ENCODE measurements at places on chromosomes 1 and 21.

GRCh38 chr1:244435562-244436205 is 16.0 kb downstream of the ADSS2 start:
- DNase-seq, result peak; percentile 48

GRCh38 chr1:51506537-51506936 is 12.5 kb downstream of the EPS15 start:
- no peak for DNase-seq

GRCh38 chr1:35727434-35728040 is 8.9 kb upstream of the C1orf216 start:
- no peak for DNase-seq

DNA sequence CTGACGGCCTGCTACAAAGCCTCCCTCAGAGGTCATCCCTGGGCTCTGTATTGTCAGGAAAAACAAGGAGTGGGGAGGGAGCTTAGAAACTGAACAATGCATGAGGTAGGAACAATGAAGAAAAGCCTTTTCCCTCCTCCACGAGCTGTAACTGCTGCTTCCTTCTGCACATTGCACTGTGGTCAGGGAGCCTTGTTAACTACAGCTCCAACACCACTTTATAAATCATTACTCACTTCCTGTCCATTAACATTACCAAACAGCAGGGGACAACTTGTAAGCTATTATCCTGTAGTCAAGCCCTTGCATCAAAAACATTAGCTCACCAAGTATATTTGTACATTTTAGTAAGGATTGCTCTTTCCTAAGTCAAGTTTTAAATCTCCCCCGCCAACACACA is 336.0 kb upstream of the NR5A2 start:
- no peak for DNase-seq

GRCh38 chr1:228903434-228904071 is 168.3 kb downstream of the RHOU start:
- no peak for DNase-seq

- DNase-seq, result no peak
These were observed 85.0 kb upstream of the AK4 start for GRCh38 chr1:65063025-65063424.

DNA sequence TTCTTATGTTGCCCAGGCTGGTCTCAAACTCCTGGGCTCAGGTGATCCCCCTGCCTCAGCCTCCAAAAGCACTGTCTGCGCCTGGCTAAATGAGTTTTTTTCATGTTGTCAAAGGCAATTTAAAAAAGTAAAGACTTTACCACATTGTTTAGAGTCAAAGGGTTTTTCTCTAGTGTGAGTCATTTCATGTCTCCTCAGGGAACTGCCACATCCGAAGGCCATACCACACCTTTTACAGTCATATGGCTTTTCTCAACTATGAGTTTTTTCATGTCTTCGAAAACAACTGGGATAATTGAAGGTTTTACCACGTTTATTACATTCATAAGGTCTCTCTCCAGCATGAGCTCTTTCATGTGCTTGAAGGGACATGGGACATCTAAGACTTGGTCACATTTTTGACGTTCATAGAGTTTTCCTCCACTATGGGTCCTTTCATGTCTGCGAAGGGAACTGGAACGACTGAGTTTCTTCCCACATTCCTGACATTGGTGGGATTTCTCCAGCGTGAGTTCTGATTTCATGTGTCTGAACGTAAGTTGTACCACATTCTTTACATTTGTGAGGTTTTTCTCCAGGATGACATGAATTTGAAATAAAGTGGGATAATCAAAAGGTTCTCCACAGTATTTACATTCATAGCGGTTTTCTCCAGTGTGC is 65.6 kb downstream of the UCHL5 start:
- DNase-seq, result no peak

- no peak for DNase-seq
These were observed 132.7 kb downstream of the PLPP3 start for GRCh38 chr1:56446531-56447098.

GRCh38 chr1:80842796-80843195 is 957.9 kb upstream of the ADGRL2 start:
- no peak for DNase-seq

- peak; percentile 78 for DNase-seq
These were observed 11.8 kb downstream of the RCAN1 start for GRCh38 chr21:34603002-34603709.

DNA sequence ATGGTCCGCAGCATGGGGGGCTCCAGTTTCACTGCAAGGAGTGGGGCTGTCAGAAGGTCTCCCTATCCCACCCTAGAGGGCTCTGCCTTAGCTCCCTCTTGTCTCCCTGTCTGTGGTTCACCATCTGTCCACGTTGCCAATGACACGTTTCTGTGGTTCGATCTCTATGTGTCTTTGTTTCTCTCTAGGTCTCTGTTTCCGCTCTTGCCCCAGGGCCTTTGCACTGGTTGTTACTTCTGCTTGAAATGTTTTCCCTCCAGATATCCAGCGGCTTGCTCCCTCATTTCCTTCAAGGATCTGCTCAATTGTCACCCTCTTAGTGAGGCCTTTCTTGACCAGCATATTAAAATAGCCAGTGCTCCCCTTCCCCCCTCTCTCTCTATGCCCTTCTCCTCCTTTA is 8.5 kb upstream of the MRPS15 start:
- no peak for DNase-seq

GRCh38 chr21:45266518-45267389 is 20.9 kb downstream of the POFUT2 start:
- peak; percentile 61 for DNase-seq

DNA sequence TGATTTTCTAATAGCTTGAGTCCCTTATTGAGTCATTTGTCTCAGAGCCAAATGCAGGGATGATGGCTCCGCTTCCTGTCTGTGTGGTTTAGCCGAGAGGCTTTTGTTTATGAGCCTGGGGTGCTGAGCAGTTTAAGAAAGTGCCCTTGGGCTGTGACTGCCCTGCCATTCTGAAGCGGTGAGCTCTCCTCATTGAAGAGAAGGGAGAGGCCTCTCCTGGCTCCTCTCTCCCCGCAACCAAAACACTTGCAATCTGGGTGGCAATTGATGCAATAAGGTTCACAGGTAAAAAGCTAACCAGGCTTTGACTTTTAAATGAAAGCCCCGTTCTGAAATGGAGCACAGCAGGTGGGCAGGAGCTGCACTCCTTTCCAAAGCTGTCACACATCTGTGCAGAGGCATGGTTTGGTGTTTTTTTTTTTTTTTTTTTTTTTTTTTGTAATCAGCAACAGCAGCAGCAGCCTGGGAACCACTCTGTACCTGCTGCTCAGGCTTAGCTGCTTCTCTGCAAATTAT is 403.7 kb downstream of the SIPA1L2 start:
- DNase-seq, result peak; percentile 26

DNA sequence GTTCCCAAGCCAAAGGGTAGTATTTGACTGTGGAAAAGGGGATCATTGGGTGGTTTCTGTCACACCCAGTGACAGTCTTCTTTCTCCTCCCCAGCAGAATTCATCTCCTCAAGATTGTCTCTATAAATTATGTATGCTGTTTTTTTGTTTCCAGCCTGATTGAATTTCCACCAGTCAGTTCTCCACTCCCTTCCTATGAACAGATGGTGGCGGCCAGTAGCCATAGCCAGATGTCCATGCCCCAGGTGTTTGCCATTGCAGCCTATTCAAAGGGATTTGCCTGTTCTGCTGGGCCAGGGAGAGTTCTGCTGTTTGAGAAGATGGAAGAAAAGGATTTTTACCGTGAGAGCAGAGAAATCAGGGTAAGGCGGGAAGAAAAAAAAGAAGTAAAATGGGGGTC is 12.9 kb downstream of the CFAP57 start:
- DNase-seq, result no peak

DNA sequence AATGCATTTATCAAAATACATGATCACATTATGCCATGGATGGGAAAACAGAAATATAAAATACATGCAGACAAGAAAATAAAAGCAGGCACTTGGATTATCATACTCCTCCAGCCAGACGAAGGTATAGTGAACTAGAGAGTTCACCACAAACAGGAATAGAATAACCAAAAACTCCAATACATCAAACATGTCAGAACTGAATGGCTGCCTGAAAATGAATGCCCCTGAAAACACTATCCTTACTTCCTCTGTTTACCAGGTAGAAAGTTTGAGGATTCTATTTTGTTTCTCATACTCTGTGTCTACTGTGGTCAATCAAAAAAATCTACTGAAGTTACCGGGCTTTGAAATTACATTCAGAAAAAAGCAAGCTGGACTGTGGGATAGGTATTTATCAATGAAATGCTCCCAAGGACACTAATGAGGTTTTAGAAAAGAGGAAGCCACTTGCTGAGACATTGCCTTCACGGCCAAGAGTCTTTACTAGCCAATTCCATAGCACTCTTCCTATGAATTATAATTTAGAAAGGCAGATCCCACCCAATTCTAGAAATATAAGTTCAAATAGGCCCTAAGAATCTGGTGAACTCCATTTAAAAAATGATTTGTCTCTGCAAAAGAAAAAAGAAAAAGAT is 197.7 kb downstream of the SMYD3 start:
- DNase-seq, result no peak

- DNase-seq, result no peak
These were observed 102.0 kb downstream of the FMN2 start for GRCh38 chr1:240193679-240194078.

- DNase-seq, result no peak
These were observed 26.2 kb downstream of the KIF1B start for GRCh38 chr1:10236405-10237156.

- DNase-seq, result no peak
These were observed 10.7 kb upstream of the MRPS14 start for GRCh38 chr1:175033953-175034352.

DNA sequence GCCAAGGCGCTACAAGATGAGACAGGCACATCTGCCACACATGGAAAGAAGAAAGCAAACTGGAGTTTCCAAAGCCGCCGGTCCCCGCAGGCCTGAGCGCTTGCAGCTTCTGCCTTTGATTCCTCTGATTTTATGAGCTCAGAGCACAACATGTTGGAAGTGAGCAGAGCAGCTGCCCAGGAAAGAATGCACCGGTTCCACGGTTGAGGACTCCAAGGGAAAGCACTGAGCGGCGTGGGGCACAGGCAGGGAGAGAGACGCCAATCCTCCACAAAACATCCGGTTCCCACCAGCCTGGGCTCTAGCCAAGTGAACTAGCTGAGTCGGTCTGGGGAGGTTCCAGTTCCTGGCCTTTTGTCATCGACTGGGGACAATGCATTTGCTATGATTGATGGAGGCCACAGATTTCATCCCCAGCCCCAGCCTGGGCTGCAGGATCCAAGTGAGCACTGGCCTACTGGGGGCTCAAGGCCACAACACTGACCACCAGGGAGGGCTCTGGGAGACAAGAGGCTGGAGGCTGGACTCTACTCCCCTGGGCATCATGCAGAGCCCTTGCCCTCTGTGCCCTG is 253.1 kb upstream of the IRF2BP2 start:
- DNase-seq, result no peak

- no peak for DNase-seq
These were observed 69.1 kb downstream of the DISC1 start for GRCh38 chr1:231695439-231696255.

- DNase-seq, result no peak
These were observed 15.1 kb upstream of the ADORA1 start for GRCh38 chr1:203112475-203112874.

GRCh38 chr1:156494309-156494895 is 6.2 kb downstream of the MEF2D start:
- no peak for DNase-seq

- DNase-seq, result peak; percentile 10
These were observed 92.1 kb upstream of the C1orf174 start for GRCh38 chr1:3992103-3992556.

- DNase-seq, result no peak
These were observed 23.3 kb downstream of the FCRL2 start for GRCh38 chr1:157753611-157754010.

DNA sequence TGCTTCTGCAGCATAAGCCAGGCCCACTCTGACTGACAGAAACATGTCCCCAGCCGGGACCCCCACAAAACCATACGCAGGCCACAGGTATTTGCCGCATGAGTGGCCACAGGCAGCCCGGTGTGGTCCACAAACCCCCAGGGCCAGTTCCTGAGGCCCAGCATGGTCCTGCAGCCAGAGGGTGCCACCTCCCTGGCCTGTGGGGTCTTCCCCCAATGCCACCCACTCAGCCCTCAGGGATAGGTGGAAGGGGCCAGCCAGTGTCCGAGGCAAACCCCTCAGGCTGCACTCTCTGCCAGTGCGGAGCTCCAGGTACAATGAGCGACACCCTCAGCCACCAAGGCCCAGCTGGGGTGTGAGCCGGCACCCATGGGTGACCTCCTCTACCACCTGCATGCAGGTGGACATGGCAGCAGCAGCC is 43.5 kb downstream of the UBE2G2 start:
- DNase-seq, result no peak

- DNase-seq, result no peak
These were observed 116.0 kb downstream of the TTLL7 start for GRCh38 chr1:83882906-83883305.

DNA sequence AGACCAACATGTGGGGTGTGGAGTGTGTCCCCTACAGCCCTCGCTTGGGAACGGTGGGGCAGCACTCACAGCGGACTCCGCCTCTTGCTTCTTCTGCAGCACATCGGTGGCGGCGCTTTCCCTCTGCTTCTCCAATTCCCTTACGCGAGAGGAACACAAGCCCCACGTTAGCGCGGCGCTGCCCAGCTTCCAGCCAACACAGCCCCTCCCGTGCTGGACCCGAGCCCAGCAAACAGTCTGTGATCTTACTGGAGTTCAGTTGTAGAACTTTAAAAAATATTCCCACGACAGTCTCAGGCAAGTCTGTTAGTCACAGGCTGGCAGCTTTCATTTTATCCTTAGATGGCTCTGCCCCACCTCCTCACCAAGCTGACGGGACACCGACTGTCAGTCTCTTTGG is 13.6 kb downstream of the THAP3 start:
- no peak for DNase-seq
